Renal pelvis (tissue), 12 donors: ENCODE measurements at places on chromosomes 7 and 10. TPM values are rescaled to one million over a fixed set of nuclear protein-coding genes. Genes with fewer than 3 reads are reported as not detected.

Gene MYO3A
- 9.7 TPM for polyA plus RNA-seq

DNA sequence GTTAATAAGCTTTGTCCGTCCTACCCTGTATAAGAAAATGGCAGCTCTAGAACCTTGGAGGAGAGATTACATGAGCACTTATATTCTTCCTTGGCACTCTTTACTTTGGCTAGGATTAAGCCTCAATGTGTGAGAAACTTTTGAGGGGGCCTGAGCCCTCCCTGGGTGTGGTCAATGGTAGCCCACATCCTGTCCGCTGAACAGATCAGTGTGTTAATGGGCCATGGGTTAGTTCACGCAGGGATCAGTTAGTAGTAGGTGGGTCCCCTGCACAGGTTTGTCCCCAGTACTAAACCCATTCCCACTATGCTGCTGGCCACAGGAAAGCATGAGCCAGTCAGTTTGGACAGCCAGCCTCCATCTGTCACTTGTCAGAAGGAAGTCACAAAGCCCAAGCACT is 20.2 kb upstream of the IKZF1 start:
- DNase-seq = no peak

GRCh38 chr7:44218418-44219201 is 17.8 kb downstream of the YKT6 start:
- DNase-seq = no peak

DNA sequence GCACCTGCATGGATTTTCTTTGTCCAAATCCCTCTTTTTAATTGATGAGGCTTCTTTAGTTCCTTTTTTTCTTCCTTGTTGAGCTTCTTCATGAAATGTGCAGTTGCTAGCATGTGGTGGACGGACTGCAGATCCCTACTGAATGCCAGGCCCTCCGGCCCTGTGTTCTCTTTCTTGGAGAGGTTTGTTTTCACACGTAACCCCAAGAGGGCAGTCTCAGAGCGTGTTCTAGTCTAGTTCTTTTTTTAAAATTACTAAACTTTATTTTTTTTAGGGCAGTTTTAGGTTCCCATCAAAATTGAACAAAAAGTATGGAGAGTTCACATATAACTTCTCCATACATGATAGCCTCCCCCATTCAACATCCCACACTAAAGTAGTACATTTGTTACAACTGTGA is 190.0 kb downstream of the CFTR start:
- no peak for DNase-seq

DNA sequence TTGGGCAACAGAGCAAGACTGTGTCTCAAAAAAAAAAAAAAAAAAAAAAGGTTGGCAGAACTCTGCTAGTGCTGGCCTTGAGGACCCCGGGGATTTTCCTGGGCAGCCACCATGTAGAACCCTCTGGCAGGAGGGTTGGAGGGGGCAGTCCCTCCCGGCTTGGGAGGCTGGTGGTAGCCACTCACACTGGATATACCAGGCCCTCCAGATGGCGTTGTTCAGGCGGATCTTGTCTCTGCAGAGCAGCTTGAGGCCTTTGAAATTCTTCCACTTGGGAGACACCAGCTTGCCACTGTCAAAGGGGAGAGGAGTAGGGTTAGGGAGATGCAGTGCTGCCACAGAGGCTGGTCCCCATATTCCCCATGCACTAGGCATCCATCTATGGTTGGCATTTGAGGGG is 8.4 kb downstream of the MLXIPL start:
- DNase-seq = no peak

GRCh38 chr7:2863461-2864066 is 19.5 kb upstream of the GNA12 start:
- no peak for DNase-seq

Gene CTAGE8
- 5.3 TPM for polyA plus RNA-seq

DNA sequence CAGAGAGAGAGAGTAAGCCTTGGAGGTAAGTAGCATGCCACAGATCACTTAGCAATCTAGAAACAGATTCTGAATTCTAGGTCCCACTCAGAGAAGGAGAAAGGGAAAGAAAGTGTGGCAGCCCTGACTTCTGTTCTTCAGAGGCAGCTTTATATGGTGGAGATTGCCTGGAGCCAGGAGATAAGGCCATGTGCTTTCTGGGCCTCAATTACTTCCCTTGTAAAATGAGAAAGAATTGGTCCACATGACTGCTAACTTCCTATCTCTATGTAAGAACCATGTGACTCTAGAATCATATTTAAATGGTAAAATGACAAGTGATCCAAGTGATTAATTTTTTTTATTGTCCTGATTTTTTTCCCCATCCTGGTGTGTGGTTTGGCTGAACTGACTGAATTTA is 64.1 kb downstream of the HHEX start:
- no peak for DNase-seq

Gene MBL2
- polyA plus RNA-seq = not detected

- peak; percentile 39 for DNase-seq
These were observed 20.9 kb downstream of the MORN4 start for GRCh38 chr10:97612386-97612785.

Gene CCDC172
- polyA plus RNA-seq = not detected

- DNase-seq = no peak
These were observed 86.2 kb upstream of the ANLN start for GRCh38 chr7:36303202-36304098.

Gene CLRN3
- 22.2 TPM for polyA plus RNA-seq

- no peak for DNase-seq
These were observed 28.1 kb upstream of the RPA3 start for GRCh38 chr7:7746458-7746857.

Gene STK32C
- polyA plus RNA-seq = 15.4 TPM
